ENCODE measurements at places on chromosomes 5 and 9.
A peak's percentile ranks its signal among the peaks of the same experiment; 100 is the strongest.

DNA sequence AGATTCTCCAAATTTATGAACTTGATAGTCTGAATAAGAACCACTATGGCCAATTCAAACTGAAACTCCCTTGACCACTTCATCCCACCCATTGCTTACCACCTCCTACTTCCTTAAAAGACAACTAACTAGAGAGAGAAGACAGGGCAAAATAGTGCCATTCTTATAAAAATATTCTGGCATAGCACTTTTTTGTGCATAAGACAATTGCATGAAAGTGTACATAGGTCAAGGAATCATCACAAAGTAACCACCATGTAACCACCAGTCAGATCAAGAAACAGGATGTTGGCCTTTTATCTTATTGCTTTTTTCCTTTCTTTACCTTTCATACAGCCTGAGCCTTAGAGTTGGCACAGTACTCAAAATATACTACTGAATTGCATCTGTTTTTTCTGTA, 8.1 kb upstream of the ARSB start:
- no peak for DNase-seq

- DNase-seq = no peak
Measured at GRCh38 chr5:57989378-57989777, 470.5 kb downstream of the PLK2 start.

GRCh38 chr5:141681695-141682641, at the start of gene ARAP3:
Gene ARAP3 (minus strand): TSS chr5:141682230. CDS start chr5:141680486, 1,744 bp downstream.
- DNase-seq = peak; percentile 83

GRCh38 chr5:41891066-41891707, 13.0 kb upstream of the RIMOC1 start:
- DNase-seq = no peak

DNA sequence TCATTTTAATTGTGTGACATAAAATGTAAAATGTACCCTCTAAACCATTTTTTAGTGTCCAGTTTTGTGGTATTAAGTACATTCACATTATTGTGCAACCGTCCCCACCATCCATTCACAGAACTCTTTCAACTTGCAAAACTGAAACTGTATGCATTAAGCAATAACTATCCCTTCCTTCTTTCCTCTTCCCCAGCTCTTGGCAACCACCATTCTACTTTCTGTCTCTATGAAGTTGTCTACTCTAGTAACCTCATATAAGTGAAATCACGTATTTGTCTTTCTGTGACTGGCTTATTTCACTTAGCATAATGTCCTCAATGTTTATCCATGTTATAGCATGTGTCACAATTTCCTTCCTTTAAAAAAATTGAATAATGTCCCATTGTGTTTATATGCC, 142.4 kb downstream of the C9orf152 start:
- no peak for DNase-seq

DNA sequence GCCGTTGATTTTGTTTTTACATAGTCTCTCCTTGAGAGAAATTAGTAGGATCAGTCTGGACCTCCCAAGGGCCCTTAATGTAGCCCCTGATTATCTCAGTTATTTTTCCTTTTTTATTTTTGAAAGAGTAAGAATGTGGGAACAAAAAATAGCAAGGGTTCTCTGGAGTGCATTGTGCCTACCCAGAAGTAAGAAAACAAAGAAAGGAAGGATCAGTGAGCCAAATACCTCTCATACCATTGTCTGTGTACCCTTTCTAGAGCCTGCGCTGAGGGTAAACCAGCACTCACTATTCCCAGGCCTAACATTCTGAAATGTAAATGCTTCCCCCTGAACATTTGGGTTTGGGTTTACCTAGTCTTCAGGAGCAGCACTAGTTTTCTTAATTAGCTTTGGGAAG, 213.0 kb upstream of the TARS1 start:
- DNase-seq = peak; percentile 20

- no peak for DNase-seq
Measured at GRCh38 chr5:148523139-148523538, 131.2 kb downstream of the HTR4 start.

- peak; percentile 84 for DNase-seq
Measured at GRCh38 chr9:123049589-123050222, 16.2 kb downstream of the GPR21 start.

GRCh38 chr9:7849362-7849761, 49.8 kb upstream of the DMAC1 start:
- no peak for DNase-seq

GRCh38 chr5:101425339-101425859, 522.3 kb upstream of the ST8SIA4 start:
- peak; percentile 53 for DNase-seq

GRCh38 chr5:58653521-58653920, 70.6 kb downstream of the RAB3C start:
- DNase-seq = no peak

DNA sequence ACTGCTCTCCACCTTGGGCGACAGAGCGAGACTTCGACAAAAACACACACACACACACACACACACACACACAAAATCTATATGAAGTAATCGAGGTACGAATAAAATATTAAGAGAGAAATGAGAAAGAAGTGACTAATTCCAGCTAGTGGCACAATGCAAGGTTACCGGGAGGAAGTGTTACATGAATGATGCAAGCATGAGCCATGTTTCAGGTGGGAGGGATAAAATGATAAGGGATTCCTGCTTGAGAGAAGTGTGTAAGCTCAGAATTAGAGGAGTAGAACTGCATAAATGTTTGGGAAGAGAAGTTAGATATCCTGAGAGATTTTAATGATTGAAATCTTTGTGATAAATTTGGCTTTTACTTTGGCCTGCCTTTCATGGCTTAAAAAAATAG, 18.8 kb downstream of the HAPLN1 start:
- no peak for DNase-seq

GRCh38 chr5:10715605-10716290, 45.3 kb downstream of the DAP start:
- DNase-seq = no peak

DNA sequence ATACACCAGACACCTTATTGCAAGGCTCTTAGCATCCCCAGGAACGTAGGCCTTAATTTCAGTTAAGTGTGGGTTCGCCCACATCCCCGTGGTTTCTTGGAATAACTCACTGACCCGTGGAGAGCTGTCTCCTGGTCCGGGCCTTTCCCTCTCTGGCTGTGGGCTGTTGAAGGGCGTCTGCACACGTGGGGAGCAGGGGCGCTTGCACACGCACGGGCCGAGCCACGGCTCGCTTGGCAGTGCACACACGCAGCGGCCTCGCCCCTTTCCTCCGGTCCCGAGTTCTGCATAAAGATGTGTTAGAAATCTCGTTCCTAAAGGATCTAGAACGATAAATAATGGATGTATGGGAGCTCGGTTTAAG, 141.9 kb downstream of the PBX3 start:
- DNase-seq = no peak

GRCh38 chr9:79221084-79221483, 350.7 kb upstream of the TLE4 start:
- peak; percentile 90 for DNase-seq

DNA sequence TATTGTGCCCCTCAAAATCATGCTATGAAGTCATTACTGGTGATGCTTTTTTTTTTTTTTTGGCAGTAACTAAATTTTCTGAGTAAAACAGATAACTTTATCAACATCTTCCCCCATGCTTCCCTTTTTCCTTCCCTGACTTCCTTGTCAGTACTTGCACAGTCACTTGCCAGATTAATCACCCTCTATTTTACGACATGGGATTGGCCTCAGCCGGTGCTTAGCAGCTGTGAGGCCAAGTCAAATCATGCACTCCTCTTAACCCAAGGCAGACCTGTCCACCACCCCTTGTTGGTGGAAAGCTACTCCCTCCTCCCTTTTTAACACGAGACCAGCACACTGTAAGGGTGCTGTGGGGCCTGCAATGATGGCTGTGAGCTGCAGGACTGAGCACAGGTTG, 118.0 kb upstream of the OTULINL start:
- no peak for DNase-seq

GRCh38 chr5:144205141-144205551, 34.5 kb downstream of the KCTD16 start:
- DNase-seq = peak; percentile 65

GRCh38 chr5:42813533-42813932, 1.8 kb upstream of the SELENOP start:
- DNase-seq = no peak

- DNase-seq = no peak
Measured at GRCh38 chr5:75481024-75481423, 30.4 kb downstream of the CERT1 start.

DNA sequence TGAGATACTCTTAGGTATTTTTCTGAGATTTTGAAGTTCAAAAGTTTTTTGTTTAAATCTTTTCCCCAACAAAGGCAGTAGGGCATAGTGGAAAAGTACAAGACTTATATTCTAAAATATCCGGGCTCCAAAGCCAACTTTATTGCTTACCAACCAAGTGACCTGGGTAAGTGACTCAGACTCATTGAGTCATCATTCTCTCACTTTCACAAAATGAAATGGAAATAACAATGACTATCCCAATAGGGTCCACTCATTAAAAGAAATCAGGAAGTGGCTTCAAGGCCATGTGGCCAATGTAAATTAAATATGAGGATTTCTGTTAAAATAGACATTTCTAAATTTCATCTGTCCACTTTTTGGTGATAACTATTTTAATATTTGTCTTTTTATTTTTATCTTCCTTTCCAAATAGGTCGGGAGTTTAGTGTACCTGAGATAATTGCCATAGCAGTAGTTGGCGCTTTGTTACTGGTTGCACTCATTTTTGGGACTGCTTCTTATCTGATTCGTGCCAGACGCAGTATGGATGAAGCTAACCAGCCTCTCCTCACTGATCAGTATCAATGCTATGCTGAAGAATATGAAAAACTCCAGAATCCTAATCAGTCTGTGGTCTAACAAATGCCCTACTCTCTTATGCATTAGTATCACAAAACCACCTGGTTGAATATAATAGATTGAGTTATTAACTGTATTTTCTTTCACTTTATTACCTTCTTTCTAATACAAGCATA, 15.5 kb downstream of the TYRP1 start:
- DNase-seq = peak; percentile 44

DNA sequence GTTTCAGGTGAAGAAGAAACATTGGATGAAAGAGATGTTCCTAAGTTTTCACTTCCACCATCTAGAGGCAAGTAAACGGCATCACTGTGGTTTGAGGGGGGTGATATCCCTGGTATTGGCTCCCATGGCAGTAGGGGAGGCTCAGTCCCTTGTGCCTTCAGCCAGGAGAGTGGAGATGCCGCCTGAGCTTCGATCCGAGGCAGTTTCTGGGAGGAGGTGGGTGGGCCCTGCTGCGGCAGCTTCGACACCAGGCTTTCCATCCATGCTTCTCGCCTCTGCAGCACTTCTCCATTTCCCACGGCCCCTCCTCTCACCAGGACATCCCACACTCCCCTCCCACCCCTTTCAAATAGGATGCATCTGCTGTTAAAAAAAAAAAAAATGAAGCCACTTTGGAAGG, 258.3 kb downstream of the GADD45G start:
- no peak for DNase-seq

GRCh38 chr9:37880916-37881479, 22.9 kb downstream of the SLC25A51 start:
- no peak for DNase-seq

DNA sequence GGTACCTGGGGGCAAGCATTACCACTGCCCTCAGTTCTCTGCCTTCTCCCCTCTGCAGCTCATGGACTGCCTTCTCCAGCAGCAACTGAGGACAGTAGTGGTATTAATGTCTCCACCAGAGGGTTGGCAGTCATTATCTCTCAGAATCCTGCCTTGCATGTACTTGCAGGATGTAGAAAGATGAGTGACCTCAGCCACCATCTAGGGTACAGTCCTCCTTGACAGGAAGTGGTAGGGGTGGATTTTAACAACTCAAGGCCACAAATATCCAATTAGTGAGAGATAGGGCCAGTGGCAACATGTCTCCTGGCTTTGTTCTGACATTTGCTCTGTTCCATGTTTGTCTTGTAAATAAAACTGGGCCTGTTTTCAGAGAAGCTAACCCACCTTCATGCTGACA, 47.2 kb downstream of the F2R start:
- no peak for DNase-seq

- no peak for DNase-seq
Measured at GRCh38 chr9:15268317-15268716, 38.7 kb downstream of the TTC39B start.

GRCh38 chr5:98474782-98475181, 298.7 kb upstream of the RGMB start:
- no peak for DNase-seq

GRCh38 chr9:7234144-7234543, 476.4 kb downstream of the KDM4C start:
- DNase-seq = peak; percentile 27

DNA sequence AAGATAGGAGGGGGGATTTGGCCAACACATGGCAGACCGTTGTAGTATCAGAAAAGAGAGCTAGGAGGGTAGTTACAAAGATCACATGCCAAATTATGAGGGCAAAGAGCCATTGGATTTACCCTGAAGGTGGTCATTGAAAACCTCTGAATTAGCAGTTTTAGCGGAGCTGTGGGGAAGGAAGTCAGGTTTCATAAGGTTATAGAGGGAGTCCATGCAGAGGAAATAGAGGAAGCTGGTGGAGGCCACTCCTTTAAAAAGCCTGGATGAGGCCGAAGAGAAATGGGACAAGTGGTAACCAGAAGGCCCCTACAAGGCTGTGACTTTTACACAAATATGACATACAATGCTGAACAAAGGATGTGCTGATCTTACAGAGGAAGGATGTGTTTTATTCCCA, 13.2 kb downstream of the DOCK8 start:
- no peak for DNase-seq

DNA sequence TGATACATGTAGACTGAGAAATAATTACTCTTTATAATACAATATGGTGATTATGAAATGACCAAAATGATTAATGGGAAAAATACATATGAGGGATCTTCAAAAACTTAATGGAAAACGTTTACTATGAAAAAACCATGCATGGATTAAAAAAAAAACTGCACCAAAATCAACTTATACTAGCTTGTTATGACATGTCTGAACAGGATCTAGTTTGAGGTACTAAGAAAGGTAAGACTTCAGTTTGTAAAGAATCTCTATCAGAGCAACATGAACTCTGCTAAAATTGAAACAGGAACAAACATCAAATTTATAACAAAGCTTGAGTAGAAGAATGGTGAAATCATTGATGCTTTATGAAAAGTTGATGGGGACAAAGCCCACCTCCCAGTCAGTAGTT, 178.0 kb downstream of the SLIT3 start:
- DNase-seq = no peak

DNA sequence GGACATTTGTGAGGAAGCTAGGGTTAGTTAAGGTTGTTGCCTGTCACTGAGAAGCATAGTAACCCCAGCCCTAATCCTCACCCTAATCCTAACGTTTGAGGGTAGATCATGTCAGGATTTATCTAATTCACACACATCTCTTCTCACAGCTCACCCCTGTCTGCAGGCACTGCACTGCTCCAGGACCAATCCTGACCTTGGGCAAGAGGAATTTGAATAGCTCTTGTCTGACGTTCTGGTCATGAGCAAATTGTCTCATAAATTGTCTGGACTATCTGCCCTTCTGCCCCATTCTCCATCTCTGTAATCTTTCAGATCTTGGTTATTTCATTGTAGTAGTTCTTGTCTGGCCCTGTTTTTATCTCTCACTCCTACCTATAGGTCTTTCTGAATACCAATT, 18.7 kb downstream of the CRHBP start:
- no peak for DNase-seq

GRCh38 chr5:14252793-14253192, 109.7 kb downstream of the TRIO start:
- DNase-seq = no peak

- no peak for DNase-seq
Measured at GRCh38 chr9:9565700-9566099, 1047.1 kb downstream of the PTPRD start.

- DNase-seq = no peak
Measured at GRCh38 chr9:93826209-93826608, 128.9 kb downstream of the BARX1 start.

- peak; percentile 15 for DNase-seq
Measured at GRCh38 chr5:7330256-7330655, 65.7 kb upstream of the ADCY2 start.

GRCh38 chr9:4662989-4663792, 1.1 kb downstream of the PLPP6 start:
- no peak for DNase-seq

Data from fibroblast of skin of scalp (primary cell).